ENCODE measurements at places on chromosomes 7 and 10.

- DNase-seq = no peak
Observed at GRCh38 chr10:80540136-80540535, 2.4 kb downstream of the SH2D4B start.

DNA sequence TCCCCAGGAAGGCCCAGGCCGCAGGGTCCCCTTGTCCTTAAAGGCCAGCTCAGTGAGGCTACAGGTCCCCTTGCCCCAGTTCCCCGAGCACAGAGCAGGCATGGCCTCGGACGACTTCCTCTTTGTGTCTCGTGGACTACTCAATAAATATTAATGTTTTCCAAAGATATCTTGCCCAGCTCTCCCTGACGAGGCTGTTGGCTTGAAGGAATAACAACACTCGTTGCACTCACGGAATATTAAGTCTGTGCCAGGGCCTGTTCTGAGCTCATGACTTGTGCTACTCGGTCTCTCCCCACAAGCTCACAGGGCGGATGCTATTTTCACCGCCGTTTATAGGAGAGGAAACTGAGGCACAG lies 68.2 kb downstream of the CUX1 start:
- peak; percentile 65 for DNase-seq

- DNase-seq = no peak
Observed at GRCh38 chr7:158747408-158747807, 42.8 kb upstream of the NCAPG2 start.

GRCh38 chr10:123635745-123636144 lies 30.4 kb upstream of the GPR26 start:
- DNase-seq = no peak

DNA sequence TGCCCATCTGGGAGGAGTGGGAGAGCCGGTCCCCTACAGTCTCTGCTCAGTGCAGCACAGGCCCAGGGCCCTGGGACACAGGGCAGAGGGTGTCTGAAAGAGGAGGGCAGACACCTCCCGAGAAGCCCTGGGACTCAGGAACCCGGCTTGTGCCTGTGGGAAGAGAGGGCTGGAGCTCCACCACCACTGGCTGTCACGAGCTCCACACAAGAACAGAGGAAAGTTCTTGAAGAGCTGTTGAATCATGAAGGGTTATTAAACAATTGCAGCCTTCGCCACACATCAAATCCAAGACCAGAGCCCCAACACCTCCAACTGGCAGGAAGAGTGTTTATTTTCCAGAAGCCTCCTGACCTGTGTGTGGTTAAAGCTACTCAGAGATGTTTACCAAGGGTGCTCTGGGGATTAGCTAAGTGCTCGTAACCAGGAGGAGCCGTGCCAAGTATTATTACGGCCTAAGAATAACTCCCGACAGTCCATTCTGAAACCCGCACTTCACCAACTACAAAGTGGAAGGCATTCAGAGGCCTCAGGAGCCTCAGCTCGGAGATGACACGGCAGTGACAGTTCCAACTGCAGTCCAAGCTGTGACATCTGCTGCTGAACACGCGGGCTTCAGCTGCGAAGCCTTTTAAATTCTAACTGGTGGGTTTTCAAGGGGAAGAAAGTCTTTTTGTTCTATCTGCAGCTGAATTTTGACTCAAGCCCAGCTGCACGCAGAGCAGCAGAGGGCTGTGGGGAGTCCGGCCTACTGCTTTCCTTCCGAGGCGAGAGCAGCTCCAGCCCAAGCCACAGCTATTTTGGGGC lies 75.1 kb downstream of the MAD1L1 start:
- DNase-seq = peak; percentile 65

GRCh38 chr7:130441408-130441869 lies 623 bp upstream of the CEP41 start:
- no peak for DNase-seq

- DNase-seq = no peak
Observed at GRCh38 chr10:14311206-14311957, 19.3 kb downstream of the FRMD4A start.

DNA sequence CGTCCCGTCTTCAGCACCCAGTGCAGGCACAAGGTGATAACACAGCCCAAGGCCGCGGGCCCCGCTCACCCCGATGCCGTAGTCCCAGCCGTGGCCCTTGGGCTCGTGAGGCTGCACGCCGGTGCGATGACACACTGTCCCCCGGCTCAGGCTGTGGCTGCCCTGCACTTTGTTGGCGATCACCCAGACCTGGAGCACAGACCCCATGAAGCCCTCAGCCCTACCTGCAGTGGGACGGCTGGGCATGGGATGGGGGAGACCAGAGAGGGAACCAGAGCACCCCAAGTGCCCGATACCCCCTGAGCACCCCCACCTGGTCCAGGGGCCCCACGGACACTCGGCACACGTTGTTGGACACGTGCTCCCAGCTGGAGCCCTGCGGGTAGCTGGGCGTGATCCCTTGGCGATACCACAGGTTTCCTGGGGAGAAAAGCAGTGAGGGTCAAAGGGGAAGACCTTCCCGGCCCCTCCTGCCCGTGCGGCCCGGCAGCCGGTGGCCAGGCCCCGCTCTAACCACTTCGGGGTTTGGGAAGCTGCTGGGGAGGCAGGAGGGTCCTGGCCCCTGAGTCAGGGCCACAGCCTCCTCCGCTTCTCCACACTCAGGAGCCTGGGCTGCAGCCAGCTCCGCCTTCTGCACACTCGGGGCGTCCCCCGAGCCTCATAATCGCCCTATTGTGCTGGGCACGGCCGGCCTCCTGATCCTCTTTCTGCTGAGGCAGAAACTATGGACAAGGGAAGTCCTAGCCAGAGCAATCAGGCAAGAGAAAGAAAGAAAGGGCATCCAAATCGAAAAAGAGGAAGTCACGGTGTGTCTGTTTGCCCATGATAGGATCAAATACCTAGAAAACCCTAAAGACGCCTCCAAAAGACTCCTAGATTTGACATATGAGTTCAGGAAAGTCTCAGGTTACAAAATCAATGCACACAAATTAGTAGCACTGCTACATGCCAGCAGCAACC lies 6.7 kb downstream of the BHLHA15 start:
- peak; percentile 63 for DNase-seq

- no peak for DNase-seq
Observed at GRCh38 chr10:130167707-130168106, 31.5 kb downstream of the GLRX3 start.

GRCh38 chr10:121355161-121355560 lies 243.1 kb downstream of the FGFR2 start:
- no peak for DNase-seq

DNA sequence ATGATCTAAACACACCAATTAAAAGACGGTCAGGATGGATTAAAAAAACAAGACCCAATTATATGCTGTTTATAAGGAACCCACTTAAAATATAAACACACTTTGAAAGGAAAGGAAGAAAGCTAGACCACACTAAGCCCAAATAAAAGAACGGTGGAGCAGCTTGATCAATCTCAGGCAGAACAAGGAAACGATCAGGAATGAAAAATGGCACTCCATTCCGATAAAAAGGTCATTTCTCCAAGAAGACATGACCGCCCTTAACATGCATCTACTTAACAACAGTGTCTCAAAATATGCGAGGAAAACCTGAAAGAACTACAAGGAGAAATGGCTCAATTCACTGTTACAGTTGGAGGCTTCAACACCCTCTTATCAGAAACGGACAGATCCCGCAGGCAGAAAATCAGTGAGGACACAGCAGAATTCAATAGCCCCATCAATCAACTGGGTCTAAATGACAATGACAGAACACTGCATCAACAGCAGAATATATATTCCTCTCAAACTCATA lies 210.0 kb downstream of the MAD1L1 start:
- no peak for DNase-seq

- DNase-seq = no peak
Observed at GRCh38 chr10:46314071-46314470, 27.3 kb downstream of the ANTXRL start.

- DNase-seq = no peak
Observed at GRCh38 chr10:29253690-29254029, 35.2 kb upstream of the LYZL1 start.

GRCh38 chr7:155874010-155874409 lies 61.7 kb upstream of the SHH start:
- no peak for DNase-seq

GRCh38 chr7:32293833-32294232 lies 196.3 kb downstream of the LSM5 start:
- no peak for DNase-seq

DNA sequence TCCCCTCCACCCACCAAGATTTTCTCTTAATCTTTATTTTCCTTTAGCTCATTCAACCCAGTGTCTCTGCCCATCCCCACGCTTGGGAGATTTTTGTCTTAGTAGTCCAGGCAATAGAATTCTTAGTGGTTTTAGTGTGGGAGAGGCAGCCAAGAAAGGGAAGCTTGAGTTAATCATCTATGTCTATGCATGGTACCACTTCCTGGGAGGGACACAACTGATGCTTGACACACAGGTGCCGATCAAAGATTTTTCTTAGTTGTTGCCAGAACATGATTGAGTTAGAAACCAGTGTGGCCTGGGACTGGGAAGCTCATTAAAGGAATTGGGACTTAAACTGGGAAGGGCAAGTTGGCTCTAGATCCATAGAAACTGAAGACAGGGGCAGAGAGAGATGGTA lies 3.1 kb downstream of the STRA8 start:
- no peak for DNase-seq

DNA sequence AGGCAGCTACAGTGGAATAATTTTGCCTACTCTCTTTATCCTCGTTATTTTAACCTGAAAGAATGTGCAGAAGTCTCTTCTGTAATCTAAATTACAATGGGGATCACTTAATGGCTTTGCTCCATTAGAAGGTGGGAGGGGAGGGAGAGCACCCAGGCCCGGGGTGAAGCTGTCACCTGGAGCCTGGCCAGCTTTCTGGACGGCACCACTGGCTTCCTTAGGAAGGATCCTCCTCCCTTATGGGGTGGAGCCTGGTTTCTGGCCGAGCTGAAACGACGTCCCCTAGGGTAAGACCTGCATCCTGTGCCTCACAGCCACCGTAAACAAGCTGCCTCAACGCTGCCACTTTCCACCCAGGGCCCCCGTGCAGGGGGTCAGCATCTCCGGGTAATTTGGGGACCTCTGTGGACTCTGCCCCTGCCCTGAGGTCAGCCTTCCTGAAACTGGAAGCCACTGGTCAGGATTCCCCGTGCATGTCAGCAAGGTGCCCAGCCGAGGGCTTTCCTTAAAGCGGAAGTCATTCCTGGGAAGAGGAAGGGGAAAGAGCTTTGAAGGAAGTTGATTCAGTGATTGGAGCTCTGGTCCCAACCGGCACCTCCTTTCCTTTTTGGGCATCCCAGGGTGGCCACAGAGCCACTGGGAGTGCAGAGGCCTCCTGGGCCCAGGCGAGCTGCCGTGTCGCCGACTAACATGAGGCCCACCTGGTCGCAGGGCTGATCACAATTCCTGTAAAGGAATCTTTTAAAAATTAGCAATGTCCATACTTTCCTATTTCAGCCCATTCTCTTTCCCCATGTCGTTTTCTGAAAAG lies 569.1 kb downstream of the DNAJB6 start:
- peak; percentile 47 for DNase-seq

DNA sequence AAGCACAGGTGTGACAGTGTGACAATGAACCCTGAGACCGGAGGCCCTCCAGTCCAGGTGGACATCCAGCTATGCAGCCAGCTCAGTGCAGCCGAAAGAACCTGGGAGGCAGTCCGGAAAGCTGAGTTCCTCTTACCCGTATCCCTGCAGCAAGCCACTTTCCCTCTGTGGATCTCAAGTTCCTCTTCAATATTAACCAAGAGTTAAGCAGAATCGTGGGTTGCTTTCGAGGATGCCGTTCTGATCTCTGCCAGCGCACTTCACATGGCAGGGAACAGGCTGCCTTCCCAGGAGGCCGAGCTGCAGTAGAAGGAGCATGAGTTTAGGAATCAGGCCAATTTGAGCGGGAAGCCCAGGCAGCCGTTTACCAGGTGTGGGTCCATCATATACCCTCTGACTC lies 591.6 kb downstream of the SDK1 start:
- no peak for DNase-seq

DNA sequence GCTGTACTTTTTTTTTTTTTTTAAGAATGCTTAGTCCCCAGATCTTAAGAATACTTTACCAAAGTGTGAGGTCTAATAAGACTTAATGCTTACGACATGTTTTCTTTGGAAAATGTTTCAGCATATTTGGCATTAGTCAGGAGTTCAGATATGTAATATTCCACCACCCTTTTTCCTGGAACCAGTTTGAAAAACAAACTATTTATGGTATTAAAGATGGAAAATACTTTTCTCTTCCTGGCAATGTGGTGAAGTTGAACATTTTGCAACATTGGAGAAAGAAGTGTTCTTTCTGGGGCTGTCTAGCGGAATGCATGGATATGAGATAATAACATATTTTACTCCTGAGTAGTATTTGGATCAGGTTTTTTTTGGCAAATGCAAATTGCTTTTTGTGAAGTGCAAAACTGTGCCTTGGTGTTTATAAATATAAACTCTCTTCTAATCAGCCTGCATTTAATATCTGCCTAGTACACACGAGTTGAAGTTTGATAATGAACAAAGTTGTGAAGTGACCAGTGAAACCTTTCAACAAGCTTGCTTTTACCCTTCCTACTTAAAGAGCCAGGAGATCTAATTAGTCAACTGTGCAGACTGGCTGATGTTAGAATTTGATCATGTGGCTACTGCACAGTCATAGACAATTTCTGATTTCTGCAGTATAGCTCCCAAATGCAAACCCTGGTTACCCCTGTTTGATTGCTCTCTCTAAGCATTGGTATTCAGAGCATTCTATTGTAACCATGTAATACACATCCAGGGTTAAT lies 20.9 kb downstream of the MAP3K8 start:
- DNase-seq = no peak

GRCh38 chr10:14527915-14528314 lies 197.2 kb upstream of the FRMD4A start:
- DNase-seq = no peak

DNA sequence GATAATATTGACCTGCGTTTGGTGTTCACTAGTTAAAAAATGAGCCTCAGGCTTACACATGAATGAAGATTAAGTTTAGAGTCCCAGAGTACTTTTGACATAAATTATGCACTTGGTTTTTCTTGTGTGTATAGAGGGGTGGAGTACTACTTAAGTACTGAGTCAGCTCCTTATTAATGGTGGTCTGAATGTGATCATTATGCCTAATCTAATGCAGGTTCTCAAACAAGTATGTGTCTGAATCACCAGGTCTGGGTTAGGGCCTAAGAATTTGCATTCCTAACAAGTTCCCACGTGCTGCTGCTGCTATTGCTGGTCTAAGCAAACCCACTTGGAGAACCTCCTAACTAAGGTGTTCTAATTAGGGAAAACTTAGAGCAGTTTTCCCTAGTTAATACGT lies 30.7 kb upstream of the STOX1 start:
- no peak for DNase-seq

Data from tibial artery (tissue), 4 donors.